ENCODE measurements at places on chromosomes 1 and 21.

DNA sequence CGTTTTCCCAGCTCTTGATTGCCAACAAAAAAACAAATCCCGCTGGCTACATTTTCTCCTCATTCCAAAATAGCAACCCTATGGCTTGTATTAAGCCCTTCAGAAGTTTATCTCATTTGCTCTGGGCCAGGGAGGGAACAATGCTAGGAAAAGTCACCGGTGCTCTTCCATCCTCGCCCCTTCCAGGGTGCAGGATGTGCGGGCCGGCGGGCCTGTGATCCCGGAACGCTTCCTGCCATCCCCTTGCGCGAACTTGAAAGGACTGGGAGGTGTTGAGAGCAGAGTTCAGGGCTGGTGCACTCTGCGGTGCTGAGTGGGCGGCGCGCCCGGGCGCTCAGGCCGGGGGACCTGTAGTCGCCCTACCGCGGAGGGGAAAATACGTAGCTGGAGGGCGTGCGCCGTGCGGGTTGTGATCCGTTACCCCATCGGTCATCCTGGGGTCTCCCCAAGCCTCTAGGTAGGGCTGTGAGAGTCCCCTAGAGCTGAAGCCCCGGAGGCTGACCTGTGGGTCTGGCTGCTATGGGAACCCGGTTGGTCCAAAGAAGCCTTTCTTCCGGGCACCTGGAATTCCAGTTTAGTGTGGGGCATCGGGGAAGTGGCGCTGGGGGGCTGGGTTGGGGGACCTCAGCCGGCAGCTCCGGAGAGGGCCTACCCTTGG lies 13.1 kb downstream of the NR5A2 start:
- DNase-seq = no peak

DNA sequence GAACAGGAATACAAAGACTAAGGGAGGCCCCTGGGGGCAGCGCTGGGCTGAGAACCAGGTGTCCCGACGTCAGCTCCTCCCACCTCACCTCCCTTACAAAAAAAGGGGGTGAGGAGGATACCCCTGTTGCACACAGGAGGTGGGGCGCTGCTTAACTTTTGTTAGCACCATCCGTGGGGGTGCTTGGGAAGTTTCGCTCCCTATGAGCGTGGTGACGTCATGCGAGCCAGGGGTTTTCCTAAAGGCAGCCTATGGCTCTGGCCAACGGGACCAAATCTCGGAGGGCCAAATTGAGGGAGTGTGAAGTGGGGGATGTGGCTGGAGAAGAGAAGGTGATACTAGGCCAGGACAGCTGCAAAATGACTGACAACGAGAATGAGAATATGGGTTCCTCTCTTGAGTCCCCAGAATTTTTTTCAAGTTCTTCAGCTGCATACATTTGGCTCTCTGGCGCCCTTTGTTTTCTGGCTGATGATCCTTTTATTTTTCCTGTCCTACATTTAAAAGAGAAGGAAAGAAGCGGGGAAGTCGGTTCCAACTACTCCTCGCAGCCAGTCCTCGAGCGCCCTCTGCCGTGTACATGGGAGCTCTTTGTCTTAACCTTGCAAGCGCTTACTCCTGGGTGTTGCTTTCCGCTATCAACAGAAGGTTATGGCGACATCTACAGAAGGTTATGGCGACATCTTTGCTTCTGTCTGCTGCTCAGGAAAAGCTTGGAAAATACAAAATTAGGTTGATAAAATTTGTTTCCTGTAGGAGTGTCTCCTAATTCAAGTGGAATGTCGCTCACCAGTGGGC lies 48.0 kb upstream of the ZC3H11B start:
- DNase-seq = peak; percentile 88

DNA sequence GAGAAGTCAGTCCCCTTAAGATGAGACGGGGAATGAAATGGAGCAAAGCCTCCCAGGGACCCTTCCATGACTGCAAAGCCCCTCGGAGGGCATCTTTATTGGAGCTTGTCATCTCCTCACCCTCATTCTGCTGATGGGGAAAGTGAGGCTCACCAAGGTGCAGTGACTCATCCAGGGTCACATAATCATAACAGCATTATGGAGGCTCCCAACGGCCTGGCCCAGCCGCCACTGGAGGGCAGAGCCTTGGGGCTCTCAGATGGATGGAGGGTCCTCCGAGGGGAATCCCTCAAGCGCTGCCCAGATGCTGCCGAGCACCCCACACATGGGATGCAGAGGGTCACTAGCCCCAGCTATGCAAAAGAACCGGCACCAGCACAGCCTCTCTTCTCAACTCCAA lies 18.9 kb downstream of the IFFO2 start:
- DNase-seq = no peak

DNA sequence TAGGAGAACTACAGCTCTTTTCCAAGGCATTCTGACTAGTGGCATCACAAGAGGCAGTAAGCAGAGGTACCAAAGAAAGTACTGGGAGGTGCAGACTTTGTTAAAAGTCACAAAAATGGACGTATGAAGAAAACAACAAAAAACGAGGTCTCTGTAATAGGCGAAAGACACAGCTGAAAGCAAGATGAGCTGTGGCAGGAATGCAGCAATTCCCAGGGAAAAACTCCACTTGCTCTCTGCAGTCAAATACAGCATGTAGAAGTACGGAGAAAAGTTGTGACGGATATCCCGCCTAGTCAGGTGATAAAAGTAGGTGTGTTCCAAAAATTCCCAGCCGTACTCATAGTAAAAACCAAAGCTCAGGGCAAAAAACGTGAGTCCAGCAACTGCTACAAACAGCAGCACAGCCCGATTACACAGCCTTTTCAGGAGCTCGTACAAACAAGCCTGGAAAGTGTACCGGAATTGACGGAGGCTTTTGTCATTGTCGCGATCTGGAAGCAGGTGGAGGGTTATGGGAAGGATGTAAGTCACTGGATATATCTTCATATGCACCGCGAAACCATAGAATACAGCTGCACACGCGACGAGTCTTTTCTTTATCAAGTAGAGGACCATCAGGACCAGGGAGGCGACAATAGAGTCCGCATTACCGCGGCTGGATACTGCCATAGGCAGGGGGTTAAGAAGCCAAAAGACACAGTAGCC lies 979 bp downstream of the PIGM start:
- no peak for DNase-seq

DNA sequence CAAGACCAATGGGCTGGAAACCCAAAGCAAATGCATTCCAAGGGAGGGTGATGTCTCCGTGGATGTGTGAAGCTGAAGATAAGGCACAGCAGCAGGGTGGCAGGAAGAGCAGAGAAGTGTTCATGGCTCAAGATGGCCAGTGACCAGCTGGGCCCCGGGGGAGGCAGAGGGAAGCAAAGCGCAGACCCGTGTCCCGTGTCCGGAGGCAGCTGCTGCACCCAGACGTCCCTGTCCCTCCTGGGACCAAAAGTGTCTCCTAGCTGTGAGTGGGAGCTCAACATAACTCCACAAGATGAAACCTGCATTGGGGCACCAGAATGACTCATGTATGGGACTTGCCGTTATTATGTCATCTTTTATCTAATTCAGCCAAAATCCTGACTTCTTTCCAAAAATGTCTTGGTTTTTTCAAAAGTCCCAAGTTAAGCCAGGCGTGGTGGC lies 118.2 kb downstream of the RIPK4 start:
- DNase-seq = peak; percentile 75

GRCh38 chr1:63319046-63320021 lies 3.0 kb upstream of the FOXD3 start:
- DNase-seq = no peak

DNA sequence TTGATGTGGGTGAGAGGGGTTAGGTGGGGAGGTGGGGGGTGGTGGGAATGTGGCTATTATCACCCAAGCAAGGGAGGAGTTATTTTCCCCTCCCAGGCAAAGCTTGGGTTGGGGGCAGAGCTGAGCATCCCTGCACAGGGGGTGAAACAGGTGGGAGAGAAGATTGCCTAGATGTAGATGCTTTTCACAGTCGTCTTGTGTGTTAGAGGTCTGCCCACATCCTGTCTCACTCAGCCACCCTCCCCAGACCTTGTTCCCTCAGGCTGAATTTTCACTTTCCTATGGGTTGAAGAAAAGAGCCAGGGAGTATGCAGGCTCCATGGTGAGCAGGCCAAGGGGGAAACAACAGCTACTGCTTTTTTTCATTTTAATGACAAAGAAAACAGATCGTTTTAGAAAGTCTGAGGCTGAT lies 223.5 kb downstream of the KIF26B start:
- no peak for DNase-seq

DNA sequence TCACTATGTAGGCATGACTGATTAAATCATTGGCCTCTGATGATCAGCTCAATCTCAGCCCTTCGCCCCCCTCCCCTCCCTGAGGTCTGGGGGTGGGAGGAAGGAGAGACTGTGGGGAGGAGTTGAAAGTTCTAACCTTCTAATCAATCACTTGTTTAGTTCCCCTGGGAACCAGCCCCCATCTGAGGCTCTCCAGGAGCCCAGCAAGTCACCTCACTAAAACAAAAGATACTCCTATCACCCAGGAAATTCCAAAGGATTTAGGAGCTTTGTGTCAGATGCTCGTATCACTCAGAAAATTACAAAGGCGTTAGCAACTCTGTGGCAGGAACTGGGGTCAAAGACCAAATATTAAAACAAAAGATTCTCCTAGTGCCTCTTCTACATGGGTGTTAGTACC lies 21.6 kb downstream of the SYF2 start:
- no peak for DNase-seq
